Coronary artery (tissue), 2 donors: ENCODE measurements at places on chromosomes 3 and 15.

- DNase-seq: no peak
These were observed 112.5 kb downstream of the TIGIT start for GRCh38 chr3:114406286-114406685.

DNA sequence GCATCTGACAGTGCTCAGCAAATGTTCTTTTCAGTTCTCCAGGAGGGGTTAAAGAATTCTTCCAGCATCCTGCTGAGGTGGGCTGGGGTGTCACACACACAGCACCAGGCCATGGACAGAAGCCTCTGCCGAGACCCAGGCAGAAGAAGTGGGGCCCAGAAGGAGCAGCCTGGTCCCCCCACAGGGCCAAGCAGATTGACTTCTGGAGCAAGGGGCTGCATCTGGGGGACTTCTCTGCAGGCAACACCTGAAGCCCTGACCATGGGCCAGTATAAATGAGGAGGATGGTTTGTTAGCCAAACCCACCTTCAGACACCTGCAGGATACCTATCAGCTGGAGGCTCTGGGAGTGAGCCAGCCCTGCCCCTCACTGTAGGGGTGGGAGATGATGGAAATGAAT, 16.2 kb upstream of the TMEM40 start:
- DNase-seq: no peak

GRCh38 chr3:154120961-154121700, at the start of gene ARHGEF26:
Gene ARHGEF26 (plus strand): TSS chr3:154121390. CDS start chr3:154121993, 603 bp downstream.
- DNase-seq: peak; percentile 93

DNA sequence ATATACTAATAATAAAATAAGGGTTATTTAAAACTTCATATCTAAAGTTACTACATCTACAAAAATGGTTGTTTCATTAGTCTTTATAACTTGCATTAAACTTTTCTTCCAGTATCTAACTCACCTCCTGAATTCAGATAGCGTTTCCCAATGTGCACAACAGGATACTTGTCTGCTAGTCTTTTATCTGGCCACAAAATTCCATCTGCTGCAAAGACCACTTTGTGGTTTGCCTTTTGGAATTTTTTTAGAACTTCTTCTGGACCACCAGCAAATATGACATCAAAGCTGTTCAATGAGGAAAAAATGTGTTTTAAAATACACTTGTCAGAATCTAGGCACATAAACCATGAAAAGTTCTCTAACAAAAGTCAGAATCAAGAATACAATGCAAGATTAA, 50.8 kb downstream of the PLOD2 start:
- DNase-seq: no peak

DNA sequence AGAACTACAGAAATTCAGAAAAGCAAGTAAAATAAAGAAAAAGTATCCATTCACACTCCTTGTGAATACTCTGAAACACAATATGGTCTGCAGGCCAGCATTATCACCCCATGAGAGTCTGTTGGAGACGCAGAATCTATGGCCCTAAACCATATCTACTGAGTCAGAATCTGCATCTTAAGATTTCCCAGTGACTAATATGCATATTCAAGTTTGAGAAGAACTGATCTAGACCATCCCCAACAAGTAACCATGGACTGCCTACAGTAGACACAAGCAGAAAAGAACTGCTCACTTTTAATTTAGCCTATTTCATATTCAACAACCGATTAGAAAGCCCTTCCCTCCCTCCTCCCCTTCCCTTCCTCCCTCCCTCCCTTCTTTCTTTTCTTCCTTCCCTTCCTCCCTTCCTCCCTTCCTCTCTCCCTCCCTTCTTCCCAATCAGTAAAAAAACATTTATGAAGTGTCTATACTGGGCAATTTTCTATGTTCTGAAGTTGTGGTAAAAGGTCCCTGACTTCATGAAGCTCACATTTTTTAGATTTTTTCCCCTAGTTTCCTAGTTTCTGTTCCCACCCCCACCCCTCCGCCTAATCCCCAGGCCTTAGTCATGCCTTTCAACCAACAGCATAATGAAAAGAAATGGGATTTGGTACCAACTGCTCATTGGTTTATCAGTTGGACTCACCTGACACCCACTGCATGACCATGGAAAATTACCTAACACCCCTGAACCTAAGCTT, 125.2 kb downstream of the CNTN3 start:
- no peak for DNase-seq

- no peak for DNase-seq
These were observed 67.8 kb downstream of the FMN1 start for GRCh38 chr15:33126559-33127290.

DNA sequence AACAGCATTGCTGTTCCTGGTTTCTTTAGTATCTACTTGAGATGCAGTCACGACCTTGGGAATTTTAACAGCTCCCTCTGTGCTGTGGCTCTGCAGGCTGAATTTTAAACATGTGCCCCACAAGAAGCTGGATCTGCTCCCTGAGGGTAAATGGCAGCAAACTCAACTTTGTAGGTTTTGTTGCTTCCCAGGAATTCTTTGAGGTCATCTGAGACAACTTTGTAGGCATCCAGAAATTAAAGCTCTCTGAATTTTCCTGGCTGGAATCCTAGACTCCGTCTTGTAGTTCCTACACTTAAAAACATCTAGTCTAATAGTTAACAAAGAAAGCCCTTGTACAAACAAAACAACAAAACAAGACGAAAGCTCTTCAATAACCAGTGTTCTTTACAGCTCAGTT, 366.3 kb downstream of the FEZF2 start:
- no peak for DNase-seq

DNA sequence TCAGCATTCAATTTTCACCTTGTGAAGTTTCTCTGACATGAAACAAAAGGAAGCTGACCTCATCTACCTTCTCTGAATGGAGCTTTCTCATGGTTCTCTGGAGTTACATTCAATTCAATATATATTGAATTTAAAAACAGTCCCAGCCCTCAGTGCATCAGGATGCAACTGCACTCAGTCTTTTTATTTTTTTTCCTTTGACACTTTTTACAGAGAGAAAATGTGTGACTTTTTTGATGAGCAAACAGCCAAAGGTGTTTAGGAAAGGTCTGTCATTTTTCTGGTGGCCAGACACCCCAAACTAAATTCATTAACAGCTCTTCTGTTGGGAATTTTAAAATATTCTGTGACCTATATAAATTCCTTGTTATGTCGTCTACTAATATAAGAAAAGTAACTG, 19.3 kb upstream of the SNRK start:
- DNase-seq: no peak

GRCh38 chr15:31130576-31131237, 29.2 kb upstream of the TRPM1 start:
- no peak for DNase-seq

GRCh38 chr3:127647166-127647844, 18.3 kb downstream of the PODXL2 start:
- peak; percentile 47 for DNase-seq

- no peak for DNase-seq
These were observed 177.1 kb upstream of the ICE2 start for GRCh38 chr15:60656041-60656440.

DNA sequence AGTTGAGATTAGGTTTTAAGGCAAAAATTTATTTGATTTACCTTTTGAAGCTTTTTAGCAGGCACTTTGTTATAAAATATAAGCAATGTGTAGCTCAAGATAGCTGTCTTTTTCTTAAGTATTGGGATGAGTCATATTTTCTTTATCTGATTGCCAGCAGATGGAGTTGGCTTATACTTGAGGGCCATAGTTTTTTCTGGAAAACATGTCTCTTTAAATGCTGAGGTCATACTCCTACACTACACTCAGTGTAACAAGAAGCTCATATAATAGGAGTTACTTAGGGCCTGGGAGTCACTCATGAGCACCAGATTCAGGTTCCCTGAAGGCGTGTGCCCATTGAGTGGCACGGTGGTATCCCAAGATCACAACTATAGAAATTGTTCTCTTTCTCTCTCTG, 579.8 kb downstream of the EDEM1 start:
- DNase-seq: no peak

DNA sequence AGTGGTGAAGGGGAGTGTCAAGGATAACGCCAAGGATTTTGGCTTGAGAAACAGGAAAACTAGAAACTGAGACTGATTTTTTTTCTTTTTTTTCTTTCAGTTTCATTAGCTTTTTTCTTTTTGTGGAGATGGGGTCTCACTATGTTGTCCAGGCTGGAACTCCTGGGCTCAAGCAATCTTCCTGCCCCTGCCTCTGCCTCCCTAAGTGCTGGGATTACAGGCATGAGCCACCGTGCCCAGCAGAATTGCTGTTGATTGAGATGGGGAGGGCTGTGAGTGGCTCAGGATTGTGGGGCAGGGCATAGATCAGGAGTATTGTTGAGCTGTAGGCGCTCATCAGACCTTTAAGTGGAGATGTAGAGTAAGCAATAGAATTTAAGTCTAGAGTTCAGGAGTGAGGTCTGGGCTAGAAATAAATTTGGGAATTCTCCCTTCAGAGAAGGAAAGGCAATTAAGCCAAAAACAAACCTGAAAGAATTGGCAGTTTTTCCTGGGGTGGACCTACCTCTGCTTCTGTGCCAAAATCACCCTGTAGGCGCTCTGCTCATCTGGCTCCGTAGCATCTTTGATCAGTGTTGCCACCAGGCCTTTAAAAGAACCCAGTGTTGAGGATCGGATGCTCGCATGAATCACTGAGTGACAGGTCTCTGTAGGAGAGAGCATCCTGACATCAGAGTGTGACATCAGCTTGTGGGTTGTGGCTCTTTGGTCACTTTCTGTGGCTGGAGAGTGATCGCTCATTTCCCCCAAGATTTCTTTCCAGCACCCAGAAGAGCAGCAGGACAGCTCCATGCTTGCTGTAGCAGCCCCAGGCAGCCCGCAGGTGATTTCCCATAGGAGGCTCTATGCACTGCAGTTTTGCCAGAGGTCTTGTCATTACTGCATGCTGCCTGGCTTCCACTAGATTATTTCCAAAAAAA, 15.8 kb downstream of the ABHD17C start:
- DNase-seq: no peak

DNA sequence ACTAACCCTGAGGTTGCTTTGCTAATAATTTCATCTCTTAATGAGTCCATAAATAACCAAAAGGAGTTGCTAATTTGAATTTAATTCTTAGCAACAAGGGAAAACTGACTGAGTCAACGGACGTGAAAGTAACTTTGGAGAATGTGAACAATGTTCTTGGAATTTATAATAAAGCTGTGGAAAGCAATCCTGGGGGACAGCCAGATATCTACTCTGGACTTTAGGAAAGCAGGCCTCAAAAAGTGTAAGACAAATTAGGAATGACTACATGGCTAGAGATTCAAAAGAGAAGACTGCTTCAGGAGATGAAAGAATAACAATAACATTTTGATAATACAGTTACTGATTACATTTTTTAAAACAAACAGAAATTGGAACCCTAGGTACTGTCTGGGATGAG, 318.4 kb upstream of the COL8A1 start:
- no peak for DNase-seq

DNA sequence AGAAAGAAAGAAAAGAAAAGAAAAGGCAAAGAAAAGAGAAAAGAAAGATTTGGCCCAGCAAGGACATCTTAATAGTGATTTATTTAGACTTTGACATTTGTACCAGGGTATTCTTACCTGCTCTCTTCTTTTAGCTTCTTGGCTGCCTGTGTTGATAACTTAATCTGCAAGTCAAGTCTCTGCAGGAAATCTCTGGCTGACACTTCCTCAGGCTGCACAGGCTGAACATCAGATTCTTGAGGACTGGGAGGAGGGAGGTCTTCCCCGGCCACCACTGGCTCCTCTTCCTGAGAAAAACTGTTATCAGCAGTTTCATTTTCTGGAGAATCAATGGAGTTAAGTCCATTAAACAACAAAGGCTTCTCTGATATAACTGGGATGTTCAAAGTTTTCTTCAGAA, 12.8 kb downstream of the LYSMD2 start:
- no peak for DNase-seq

DNA sequence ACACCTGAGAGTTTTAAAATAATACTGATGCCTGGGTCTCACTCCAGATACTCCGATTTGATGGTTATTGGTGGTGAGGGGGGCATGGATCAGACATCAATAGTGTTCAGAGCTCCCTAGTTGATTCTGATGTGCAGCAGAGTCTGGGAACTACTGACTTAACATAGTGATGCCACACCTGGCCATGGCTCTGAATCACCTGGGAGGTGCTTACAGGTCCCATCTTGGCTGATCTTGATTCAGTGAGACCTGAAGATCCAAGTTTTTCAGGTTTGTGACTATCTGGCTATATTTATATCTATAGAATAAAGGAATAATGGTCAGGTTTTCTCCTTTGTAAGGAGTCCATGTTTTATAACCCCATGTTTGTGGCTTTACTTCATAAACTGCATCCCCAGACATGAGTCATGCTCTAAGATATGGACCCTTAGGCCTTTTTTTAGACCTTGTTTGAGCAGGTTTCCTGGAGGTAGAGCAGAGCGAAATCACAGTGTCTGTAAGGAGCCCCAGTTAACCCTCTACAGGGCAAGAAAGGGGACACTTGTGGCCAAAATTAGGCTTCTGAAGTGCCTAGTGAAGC, 101.4 kb downstream of the LARS2 start:
- no peak for DNase-seq

DNA sequence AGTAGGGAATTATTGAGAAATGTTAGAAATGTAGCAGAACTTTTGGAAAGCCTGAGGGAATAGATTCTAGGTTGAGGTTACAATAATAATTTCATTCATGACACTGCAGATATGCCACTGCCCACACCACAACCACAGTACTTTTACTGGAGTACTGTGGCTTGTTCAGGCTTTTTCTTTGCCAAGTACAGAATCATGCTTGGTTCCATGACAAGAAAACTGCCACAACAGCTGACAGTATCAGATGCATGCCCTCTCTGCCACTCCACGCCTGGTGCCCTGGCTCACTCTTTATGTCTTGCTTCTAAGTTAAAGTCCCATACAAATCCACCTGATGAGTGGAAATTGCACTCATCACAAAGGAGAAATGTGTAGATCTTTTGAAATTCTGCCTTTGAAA, 398.6 kb downstream of the ZIC1 start:
- no peak for DNase-seq

DNA sequence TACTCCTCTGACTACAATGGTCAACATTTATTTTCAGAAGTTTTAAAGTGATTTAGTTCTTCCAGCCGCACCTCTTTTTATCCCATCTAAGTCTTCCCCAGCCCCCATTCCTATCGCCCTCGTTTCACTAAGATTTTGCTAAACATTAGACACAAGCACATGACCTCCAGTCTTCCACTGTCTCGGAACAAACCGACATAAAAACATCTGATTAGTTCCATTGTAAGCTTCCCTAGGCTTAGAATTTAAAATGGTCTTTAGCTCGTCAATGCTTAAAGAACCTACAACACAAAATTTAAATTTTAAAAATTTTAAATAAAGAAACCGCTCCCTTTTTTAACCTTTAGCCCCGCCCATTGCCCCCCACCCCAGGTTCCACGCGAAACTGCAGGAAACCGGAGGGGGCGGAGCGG, 284 bp upstream of the TSC22D2 start:
- no peak for DNase-seq

DNA sequence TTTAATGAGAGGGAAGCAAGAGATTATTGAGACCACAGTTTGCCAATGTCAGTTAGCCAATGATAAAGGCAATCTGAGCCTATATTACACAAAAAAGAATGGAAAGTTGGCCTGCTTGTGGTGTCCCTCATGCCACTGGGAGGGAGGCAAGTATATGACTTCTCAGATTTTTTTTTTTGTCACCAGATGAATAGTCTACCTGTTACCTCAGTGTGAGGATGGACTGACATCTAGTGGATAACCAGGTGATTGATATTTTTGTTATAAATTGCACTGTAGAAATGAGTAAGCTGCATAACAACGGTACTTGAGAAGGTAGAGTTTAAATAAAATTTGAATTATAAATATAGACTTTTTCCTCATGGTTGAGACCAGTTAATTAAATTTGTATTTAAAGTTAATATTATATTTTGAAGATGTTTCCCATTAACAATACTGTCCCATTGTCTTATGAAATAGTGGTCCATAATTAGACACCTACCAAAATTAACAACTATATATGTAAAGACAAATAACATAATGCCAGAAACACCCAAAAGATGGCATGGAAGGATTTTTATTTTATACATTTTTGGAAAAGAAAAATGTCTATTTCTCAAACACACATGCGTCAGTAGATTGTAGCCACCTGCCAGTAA, 237.8 kb upstream of the GADL1 start:
- no peak for DNase-seq
